ENCODE measurements at places on chromosomes 13 and 19.

- no peak for DNase-seq
Measured at GRCh38 chr13:28958018-28958417, 137.9 kb downstream of the MTUS2 start.

GRCh38 chr13:70375718-70376117 is 267.5 kb upstream of the KLHL1 start:
- no peak for DNase-seq

DNA sequence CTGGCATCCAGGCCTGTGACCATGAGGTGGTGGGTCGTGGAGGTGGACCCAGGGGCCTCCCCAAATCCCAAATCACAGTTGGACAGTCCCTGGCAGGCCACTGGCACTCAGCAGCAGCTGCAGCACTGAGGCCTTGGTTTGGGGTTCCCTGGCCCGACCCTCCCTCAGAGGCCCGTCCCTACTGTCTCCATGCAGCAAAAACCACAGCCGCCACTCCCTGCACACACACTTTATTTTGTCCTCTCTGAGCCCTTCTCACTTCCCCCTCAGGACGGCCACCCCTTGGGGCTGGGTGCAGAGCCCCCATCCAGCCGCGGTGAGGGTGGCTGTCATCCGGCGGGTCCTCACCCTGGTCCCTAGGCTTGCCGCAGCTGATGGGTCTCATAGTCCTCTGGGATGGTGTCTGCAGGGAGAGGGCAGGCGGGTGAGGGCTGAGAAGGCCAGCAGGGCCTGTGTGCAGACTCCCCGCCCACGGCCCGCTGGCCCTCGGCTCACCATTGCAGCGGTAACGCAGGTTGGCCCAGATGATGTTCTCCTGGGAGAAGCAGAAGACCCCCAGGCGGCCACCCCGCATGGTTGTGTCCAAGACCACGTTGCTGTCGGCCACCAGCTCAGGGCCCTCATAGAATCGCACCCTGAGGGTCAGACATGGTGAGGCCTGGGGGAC is 8.4 kb downstream of the COMP start:
- DNase-seq = no peak

- DNase-seq = peak; percentile 88
Measured at GRCh38 chr19:11355160-11356073, at the start of gene PLPPR2. Gene PLPPR2, plus strand, starts transcription at chr19:11355432. Its CDS starts 2,242 bp downstream, at chr19:11357674.

GRCh38 chr19:10419200-10419645 is 1.1 kb upstream of the PDE4A start:
- DNase-seq = no peak

GRCh38 chr13:40047322-40047771 is 391.9 kb downstream of the COG6 start:
- DNase-seq = no peak

DNA sequence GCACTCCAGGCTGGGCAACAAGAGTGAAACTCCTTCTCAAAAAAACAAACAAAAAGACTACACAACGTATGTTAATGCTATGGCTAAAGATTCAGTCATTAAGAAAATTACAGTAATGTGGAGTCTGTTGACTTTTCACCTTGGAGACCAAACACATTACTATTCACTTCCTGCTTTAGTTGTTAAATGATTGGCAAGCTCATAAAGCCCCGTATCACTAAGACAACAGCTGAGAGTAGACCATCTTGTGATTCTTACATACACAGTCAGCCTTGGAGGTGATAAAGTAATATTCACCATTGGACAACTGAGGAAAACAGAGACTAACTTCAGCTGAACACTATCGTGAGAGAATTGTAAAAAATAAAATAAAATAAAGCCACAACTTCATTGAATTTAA is 86.5 kb downstream of the KCTD12 start:
- no peak for DNase-seq

- peak; percentile 12 for DNase-seq
Measured at GRCh38 chr13:20127562-20128458, 33.0 kb downstream of the GJA3 start.

DNA sequence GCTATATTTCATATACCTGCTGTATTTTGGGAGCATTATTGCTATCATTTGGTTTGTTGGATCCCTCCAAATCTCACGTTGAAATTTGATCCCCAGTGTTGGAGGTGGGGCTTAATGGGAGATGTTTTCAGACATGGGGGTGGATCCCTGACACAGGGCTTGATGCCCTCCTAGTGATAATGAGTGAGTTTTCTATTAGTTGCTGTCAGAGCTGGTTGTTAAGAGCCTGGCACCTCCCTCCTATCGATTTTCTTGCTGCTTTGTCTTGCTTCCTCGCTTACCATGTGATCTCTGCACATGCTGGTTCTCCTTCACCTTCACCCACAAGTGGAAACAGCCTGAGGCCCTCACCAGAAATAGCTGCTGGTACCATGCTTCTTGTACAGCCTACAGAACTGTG is 259.9 kb upstream of the STARD13 start:
- DNase-seq = no peak

DNA sequence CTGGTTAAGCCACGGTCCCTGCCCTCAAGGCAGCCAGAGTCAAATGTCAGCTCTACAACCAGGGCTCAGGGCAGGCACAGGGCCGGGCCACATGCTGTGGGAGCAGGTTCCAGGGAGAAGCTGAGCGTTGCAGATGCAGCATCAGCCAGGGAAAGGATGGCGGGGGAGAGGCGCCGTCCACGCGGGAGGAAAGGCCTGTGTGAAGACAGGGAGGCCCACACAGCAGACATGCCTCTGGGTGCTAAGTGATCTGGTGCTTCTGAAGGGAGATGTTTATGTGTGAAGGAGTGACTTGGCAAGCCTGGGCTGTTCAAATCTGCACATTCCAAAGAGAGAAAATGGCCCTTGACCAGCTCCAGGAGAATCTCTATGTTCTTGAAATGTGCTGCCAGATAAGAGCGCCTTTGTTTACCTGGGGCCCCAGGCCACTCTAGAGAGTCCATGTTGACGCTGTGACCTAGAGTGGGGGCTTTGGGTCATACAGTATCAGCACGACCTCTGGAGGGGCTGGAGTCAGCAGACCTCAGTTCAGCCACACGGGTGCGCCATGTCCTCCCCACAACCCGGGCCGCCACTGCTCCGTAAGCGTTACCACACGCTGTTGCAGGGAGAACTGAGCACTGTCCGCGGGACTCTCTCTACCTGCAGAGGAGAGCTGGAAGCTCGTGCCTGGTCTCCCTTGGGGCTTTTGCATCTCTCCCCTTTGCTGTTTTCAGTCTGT is 15.9 kb upstream of the ATF5 start:
- DNase-seq = no peak

- peak; percentile 23 for DNase-seq
Measured at GRCh38 chr13:109785141-109785891, 1.1 kb downstream of the IRS2 start.

DNA sequence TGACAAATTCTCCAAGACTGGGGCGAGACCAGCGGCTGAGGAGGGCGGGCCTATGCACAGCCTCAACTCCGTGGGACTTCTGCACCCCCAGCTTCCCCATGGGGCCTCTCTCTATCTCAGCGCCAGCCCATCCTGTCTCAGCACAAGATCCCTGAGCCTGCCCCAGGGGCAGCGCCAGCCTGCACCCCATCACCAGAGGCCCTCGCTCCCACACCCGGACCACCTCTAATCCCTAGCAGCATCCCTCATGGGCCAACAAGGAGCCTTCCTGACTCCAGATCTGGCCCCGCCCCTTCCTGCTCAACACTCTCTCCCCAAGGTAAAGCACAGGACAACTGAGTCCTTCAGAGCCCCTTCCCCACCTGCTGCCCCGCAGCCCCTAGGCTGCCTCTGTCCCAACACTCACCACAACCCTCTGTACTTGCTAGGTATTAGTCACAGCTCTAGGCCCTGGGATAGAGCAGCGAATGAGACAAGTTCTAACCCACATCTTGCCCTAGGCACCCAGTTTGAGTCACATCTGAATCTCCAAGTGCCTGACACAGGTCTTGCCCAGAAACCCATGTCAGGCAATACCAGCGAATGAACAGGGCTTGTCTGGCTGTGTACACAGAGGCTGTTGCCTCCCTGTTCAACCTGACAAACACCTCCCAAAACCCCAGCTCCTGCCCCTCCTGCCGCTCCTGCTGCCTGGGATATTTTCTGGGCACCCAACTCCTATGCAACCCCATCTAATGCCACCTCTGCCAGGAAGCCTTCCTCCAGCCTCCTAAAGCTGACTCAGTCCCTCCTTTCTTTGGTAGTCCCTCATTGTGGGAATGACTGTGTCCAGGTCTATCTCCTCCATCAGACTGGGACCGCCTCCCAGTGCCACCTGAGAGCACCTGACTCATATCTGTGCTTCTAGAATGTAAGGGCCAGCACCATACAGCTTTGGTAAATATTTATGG is 18.6 kb downstream of the GRIK5 start:
- no peak for DNase-seq

DNA sequence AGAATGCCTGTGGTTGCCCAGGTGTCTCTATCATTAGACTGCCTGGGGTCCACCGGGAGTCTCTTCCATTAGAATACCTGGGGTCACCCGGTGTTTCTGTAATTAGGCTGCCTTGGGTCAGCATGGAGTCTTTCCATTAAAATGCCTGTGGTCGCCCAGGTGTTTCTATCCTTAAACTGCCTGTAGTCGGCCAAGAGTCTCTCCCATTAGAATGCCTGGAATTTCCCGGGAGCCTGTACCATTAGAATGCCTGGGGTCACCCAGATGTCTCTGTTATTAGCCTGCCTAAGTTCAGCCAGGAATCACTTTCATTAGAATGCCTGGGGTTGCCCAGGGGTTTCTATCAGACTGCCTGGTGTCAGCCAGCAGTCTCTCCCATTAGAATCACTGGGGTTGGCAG is 1492.8 kb downstream of the UQCRFS1 start:
- no peak for DNase-seq

- DNase-seq = no peak
Measured at GRCh38 chr19:49155820-49156346, 687 bp upstream of the HRC start.

- no peak for DNase-seq
Measured at GRCh38 chr19:13797870-13798269, 2.6 kb downstream of the ZSWIM4 start.

DNA sequence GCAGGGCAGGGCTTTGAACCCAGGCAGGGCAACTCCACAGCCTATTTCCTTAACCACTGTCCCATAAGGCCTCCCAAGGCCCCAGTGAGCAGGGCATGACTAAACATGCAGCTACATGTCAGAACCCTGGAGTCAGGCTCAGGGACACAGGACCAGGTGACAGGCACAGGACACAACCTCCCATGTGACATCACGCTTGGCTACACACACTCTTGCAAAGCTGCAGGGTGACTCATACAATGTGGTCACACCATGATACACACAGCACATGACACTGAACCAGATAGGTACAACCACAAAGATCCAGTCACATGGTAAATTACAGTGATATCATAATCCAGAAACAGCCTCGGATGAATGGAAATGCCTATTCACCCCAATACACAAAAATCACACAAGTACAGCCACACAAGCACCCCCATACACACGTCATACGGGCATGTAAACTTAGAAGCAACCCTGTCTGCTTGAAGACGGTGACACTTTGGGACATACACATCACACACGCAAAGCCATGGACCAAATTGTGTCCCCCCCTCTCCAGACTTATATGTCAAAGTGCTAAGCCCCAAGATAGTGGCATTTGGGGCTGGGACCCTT is 14.5 kb downstream of the KLK4 start:
- no peak for DNase-seq

GRCh38 chr13:90867336-90867683 is 480.2 kb upstream of the MIR17HG start:
- peak; percentile 8 for DNase-seq

DNA sequence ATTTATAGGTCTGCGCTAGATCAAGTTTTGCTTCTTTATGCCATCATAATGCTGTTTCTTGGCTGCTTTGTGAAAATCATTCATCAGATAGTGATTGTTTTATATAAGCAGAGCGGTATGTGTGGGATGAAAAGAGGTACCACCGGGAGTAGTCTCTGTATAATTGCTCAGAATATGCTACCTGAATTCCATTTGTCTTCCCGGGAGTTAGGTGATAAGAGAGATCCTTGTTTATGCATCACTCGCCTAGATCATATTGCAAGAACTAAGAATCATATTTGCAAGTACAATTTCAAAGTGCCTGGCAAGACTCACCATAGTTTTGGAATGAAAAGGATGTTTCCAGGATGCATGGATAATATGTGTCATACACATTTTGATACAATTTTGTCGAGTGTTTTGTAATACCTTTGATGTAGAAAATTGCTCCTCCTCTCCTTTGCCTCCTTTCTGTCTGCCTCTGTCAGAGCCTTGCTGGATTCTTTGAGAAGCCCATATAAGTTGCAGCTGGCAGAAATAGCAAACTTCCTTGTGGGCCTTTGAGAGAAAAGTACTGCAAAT is 1306.0 kb upstream of the SLC10A2 start:
- DNase-seq = no peak

DNA sequence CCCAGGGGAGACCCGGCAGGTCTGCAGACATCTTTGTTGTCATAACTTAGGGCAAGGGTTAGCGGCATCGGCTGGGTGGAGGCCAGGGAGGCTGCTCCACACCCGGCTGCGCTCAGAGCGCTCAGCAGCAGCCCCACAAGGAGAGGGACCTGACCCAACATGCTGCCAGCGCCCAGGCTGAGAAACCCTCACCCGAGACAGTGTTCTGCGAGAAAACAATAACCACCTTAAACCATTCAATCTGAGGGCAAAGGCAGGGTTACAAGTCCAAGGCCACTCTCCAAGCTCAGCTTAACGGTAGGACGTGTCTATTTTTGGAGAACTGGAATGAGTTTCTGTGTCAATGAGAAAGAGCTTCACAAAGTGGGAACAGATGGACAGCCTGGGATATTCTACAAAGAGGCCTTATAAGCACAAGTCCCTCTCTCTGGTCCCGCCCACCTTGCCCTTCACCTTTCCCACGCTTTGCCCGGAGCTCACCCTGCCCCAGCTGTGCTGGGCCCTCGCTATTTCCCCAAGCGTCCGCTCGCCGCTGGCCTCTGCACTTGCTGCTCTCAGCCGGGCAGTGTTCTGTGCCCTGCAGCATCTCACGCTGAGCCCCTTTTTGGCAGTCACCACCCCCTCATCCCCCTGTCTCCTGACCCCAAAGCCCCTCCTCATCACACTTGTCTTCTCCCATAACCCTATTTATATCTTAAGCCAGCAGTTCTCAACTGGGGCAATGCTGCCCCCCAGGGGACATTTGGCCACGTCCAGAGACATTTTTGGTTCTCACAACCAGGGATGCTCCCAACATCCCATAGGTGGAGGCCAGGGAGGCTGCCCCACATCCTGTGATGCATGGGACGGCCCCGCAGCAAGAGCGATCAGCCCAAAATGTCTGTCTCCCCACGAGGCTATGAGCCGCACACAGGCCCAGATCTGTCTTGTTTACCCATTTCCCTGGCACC is 17.6 kb downstream of the PPP1R12C start:
- DNase-seq = no peak

DNA sequence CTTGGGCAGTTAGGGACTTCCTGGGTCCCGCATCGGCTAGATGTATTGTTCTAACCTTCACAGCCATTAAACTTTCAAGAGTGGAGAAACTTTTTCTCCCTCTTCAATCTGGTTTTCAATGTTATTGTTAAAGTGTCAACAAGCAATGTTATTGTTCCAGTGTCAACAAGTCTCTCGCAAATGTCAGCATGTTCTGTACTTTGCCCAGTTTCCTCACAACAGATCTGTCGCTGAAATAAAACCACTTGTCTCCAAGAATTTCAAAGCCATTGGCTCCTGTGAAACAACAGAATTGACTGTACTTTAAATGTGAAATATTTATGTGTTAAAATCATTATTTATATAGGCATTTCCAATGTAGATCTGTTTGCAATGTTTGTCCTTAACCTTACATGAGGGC is 138.0 kb downstream of the ITGBL1 start:
- DNase-seq = no peak

GRCh38 chr19:33514885-33515551 is 6.6 kb downstream of the PEPD start:
- no peak for DNase-seq

- DNase-seq = no peak
Measured at GRCh38 chr13:89136678-89137077, 1465.5 kb downstream of the SLITRK5 start.

- DNase-seq = no peak
Measured at GRCh38 chr19:31135841-31136240, 213.4 kb downstream of the TSHZ3 start.
